ENCODE measurements at places on chromosomes 5 and 9.

DNA sequence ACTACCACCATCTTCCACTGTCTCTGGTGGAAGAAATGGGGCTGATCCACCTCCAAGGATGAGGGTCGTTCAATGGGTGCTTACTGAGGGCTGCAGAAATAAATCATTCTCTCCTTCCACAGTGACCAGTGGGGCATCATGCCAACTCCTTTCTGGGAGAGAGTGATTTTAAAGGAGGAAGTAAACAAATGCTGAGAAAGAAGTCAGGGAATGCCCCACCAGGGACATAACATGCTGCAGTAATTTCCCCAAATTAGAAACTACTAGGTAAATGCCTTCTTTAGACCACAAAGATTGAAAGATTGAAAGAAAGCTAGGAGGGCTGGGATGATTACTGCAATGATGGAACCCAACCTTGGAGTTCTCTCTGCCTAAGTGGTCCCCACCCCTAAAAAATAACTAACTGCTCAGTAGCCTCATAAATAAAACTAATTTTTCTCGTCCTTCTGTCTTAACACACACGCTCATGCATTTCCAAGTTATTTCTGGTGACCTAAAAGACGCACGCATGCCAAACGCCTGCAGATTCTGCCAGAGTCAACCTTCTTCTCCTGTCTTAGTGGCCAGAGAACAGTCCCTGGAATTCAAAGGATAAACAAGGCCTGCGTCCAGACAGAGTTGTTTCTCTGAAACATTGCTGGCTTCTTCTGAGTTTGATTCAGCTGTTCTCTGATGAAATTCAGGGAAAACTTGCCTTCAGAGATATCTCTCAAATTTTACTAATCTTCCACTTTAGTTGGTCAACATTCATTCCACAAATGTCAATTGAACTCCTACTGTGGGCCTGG is 250.0 kb downstream of the NR3C1 start:
- no peak for DNase-seq

DNA sequence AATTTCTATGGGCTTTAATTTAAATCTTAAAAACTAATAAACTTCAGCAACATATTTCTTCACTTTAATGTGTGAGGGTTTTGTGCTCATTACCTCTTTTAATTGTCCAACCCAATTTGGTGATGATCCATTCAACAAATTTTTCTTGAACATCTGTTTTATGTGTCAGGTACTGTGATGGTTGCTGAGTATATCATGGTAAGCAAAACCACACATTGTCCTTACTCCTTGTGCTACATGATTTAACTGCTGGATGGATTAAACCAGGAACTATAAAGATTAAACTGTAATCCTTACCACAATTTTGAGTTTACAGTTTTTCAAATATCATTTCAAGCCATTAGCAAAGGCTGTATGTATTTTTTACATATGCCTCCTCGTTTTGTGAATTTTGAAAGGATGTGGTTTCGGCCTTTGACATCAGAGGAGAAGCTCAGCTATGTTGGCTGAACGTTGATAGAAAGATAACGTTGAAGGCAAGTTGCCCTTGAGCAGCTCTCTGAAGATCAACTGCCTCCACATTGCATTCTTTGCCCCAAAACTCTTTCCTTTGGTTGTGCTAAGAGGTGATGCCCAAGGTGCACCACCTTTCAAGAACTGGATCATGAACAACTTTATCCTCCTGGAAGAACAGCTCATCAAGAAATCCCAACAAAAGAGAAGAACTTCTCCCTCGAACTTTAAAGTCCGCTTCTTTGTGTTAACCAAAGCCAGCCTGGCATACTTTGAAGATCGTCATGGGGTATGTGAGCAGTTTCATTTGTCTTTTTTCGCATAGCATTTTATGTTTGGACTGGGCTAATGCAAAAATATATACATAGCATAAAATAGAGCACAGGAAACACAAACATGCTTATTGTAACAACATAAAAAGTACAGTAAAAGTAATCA is at the start of gene ITK:
ITK (plus strand) TSS at position 467 of the 891 bp plus-strand sequence; CDS start at position 605, 138 bp downstream.
- no peak for DNase-seq

DNA sequence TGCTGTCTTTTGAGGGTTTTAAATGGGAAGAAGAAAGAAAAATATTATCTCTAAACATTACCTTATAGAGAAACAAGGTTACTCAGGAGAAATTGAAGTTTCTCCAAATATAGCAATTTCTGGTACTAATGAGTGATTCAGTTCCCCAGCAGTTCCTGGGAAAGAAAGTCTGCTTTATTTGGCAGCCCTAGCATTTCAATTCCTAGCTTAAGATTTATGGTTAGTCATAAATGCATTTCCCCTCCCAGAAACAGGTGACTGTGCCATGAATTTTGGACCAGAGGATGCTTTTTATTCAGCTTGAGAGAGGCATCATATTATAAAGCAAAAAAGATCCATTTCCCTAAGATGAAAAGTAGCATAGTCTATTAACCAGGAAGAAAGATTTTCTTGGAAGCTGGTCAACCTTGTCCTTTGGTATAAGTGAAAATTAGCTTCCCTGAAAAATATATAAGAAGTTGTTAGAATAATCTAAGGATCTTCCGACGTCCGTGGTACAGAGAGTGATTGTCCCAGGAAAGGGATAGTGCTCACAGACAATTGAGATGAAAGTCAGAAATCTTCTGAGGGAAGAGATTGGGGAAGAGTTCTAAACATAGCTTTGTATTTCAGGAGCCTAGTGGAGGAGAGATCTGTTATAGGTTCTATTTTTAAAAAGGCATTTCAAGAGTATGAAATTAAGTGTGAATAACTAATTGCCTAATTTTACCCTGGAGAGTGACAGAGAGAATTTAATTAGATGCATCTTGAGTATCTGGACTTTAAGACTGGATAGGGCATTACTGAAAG is 164.9 kb downstream of the ESM1 start:
- no peak for DNase-seq

GRCh38 chr5:117877731-117878130 is 1110.6 kb downstream of the DTWD2 start:
- no peak for DNase-seq

GRCh38 chr9:113964495-113965170 is 88.5 kb downstream of the ZNF618 start:
- DNase-seq: no peak

DNA sequence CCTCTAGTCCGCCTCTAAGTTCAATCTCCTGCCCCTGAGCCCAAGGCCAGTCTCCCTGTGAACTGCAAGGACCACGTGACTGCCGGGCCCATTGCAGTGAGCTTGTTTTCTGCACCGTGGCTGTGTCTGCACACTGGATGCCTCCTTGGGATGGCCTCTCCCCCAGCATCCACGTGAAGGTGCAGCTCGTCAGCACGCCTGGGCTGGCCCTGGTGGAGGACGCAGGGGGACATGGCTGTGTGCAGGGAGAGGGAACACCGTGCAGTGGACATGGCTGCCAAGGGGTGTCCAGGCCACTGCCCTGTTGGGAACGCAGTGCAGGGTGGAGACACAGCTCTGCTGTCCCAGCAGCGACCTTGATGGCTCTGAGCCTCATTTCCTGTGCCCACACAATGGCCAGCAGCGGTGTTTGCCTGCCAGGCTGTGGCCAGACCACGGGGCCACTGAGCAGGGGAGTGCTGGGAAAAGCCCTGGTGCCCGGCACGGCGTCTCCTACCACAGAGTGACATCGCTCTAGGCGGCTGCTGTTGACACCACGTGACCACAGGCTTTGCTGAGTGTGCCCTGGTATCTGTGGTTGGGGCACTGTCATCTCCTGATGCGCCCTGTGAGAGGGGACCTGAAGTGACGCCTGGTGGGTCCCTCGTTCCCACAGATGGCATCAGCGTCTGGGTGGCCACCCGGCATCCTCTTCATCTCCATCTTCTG is 26.9 kb upstream of the EXOC3 start:
- DNase-seq: no peak

DNA sequence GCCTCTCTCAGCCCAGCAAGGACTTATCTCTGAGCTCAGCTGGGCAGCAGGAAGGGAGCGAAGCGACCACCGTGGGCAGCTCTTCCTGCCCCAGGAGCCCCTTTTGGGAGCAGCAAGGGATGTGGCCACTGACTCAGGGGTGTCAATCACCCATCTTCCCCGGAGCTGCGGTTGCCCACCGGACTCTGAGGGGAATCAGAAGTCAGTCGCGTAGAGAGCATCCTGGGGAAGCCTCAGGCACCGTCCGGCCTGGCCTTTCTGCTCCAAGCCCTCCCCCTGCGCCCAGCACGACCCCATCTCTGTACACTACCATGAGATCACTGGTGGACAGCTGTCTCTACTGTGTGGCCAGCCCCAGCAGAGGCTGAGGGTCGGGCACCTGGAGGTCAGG is 24.6 kb downstream of the GFI1B start:
- no peak for DNase-seq

DNA sequence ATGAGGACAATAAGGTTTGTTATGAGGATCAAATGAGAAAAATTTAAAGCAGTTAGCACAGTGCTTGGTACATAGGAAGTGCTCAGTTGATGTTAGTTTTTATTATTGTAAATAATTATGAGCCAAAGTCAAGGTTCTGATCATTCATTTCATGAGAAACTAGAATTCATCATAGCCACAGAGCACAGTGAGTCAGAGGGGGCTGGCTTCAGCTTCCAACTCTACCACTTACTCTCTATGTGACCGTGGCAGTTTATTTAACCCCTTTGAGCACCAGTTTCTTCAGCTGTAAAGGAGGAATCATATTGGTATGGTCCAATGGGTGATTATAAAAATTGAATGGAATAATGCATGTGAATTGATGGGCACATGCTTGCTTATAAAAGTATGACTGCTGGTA is 39.4 kb downstream of the KLHL3 start:
- DNase-seq: peak; percentile 27

DNA sequence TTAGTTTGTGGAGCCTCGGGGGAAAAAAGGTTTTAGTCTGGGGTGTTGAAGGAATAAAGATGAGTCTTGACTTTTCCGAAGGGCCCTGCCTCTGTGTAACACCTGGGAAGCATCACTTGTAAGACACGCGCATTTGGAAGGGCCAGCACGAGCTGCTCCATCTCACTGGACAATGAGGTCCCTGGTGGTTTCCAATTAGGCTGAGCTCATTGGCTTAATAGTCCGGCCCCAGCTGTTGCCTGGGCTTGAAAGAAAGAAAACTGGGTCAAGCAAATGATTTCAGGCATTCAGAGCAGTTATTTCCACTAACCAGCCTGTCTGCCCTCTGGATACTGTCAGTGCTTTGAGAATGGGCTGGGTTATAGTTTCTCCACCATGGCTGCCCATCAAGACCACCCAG is 64.5 kb downstream of the NSUN2 start:
- DNase-seq: no peak

- DNase-seq: no peak
Observed at GRCh38 chr9:127780126-127780885, 1.8 kb upstream of the SH2D3C start.

GRCh38 chr5:136251502-136252169 is 58.7 kb upstream of the SMIM32 start:
- DNase-seq: no peak

- no peak for DNase-seq
Observed at GRCh38 chr5:178423901-178424809, 166.0 kb downstream of the COL23A1 start.

GRCh38 chr9:33211695-33212393 is 28.1 kb upstream of the SPINK4 start:
- DNase-seq: no peak

DNA sequence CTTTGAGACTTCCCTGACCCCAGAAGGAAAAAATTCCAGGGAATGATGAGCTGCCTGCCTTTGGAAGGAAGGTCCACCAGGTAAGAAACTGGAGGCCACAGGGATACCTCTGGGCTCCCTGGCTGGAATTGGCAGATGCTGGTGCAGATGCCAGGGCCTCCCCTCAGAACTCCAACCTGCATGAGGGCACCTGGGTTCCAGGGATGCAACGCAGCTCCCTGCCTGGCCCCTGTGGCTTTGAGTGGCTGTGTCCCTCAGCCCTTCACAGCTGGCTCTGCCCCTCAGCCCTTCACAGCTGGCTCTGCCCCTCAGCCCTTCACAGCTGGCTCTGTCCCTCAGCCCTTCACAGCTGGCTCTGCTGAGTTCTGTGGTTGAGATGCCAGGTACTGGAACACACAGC is 13.9 kb downstream of the KCNMB1 start:
- DNase-seq: no peak

DNA sequence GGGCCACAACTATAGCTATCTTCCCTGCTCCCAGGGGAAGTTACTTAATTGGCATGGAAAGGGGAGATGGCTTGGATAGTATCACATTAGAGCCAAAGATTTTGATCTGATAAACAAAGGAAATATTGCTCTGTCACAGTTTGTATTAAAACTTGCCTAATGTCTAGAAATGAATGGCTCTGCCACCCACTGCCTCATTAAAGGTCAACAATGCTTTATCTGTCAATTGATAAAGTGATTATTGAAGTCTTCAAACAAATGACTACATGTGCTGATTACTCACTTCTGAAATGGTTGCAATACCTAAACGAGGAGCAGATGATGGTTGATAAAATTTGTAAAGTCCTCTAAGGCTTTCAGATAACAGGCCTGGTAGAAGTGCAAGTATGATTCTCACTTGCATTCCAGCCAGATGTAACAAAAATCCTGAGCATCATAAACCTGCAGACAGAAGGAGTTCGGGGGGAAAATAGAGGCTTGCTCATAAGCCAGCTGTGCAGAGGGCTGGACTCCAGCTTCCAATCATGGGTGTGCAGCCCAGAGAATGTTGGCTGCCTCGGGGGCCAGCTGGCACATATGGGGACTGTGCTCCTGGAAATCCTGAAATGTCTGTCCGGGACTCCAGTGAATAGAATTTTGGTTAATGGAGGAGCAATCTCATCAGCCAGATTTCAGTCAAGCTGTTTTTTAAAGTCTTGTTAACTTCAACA is 200.5 kb upstream of the SLC27A6 start:
- DNase-seq: no peak

DNA sequence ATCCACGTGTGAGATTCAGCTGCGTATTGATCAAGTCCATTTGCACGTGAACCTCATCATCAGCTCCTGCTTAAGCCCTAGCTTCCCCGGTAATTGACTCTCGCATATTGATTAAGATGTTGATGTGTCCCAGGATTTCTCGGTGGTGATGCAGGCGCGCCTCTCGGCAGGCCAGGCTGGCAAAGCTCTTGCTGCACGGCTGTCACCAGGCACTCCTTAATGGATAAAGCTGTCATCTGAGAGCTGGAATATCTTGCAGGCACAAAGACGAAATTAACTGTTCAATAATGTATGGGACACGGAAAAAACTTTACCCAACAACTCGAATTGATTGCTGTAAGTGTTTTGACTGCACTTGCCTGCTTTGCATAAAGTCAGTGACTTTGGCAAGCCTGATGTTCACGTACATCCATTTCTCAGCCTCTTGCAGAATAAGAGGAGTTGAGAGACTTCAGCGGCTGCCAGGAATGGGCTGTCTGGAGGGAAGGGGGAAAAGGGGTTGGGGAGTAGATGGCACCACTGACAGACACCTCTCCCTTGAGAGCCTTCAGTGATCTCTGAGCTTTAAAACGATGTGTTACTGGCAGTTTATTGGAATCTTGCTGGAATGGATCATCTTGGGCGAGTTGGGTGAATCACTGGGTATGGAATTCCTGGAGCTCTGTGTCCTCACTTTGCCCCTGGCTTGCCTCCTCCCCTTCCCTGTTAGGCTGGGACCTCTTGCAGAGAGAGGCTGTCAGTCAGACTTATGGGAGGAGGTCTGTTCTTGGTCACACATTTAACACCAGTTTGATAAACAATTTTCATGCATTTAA is 650.3 kb downstream of the CCDC171 start:
- no peak for DNase-seq

GRCh38 chr9:136695955-136696354 is 8.7 kb upstream of the AGPAT2 start:
- DNase-seq: no peak

Data from stimulated activated CD4-positive, alpha-beta T cell treated with anti-CD3 and anti-CD28 coated beads, Interleukin-4, amount 100 ng/mL, for 48 hours (primary cell).